ENCODE measurements at places on chromosomes 11 and 22.

GRCh38 chr11:59754494-59754858 lies 700 bp upstream of the STX3 start:
- DNase-seq, result no peak

GRCh38 chr22:44825310-44826150 lies 73.2 kb downstream of the ARHGAP8 start:
- no peak for DNase-seq

- DNase-seq, result no peak
Observed at GRCh38 chr11:128832121-128832497, 35.0 kb downstream of the KCNJ1 start.

DNA sequence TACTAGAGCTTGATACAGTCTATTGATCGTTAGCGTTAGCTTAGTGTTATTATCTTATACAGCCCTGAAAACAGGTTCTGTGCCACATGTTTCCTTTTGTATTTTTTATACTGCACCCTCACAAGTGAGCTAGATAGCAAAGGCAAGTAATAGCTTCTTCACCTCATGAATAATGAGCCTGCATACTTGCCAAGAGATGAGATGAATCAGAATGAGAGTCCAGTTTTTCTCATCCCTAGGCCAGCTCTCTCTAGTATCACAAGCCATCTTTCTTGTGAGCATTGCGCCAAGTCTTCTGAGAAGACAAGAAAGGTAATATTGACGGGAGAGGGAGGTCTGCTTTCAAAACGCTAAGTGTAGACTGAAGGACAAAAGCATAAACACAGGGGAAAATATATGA lies 8.7 kb upstream of the CARD18 start:
- DNase-seq, result no peak

- DNase-seq, result peak; percentile 75
Observed at GRCh38 chr11:96393753-96394348, 4.0 kb downstream of the JRKL start.

- DNase-seq, result no peak
Observed at GRCh38 chr11:61682093-61682732, 2.0 kb downstream of the DAGLA start.

DNA sequence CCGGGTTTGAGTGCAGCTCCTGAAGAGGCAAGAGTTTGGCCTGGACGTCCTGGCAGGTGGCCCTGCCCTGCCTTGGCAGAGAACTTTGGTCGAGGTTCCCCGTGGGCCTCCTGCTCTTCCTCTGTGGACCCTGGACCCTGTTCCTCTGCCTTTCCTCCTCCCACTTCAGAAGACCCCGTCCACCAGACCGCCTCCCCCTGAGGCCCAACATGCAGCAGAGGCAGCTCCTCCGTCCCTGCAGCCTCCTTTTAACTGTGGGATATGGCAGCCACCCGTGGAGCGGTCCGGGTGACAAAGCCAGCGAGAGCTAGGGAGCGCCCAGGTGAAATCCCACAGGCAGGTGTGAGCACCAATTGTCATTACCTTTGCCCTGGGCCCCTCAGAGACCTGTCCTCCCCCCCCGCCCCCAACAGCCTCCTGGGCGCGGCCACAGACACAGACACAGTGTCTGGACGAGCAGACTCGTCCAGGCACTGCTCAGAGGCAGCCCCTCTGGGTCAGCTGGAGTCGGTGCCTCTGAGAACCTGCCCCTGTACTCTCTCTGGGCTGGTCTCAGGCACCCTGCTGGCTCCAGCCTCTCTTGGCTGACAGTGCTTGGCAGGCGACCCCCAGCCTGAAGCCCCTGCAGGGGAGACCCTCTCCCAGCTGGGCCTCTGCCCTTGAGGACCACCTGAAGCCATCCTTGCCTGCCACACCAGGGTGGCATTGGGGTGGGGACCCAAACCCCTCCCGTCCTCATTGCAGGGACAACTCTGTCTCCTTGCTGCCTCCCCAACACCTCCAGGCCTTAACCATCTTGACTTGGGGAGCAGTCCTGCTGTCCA lies 4.1 kb upstream of the PTDSS2 start:
- no peak for DNase-seq

GRCh38 chr11:73210916-73211667 lies 7.0 kb upstream of the P2RY2 start:
- DNase-seq, result no peak

Measured in fibroblast of pulmonary artery (primary cell).